Activated CD8-positive, alpha-beta T cell treated with anti-CD3 and anti-CD28 coated beads, Interleukin-2, amount 10 ng/mL, durations not matched to agents 7 days and 5 days (primary cell): ENCODE measurements at places on chromosomes 5 and 9.

- no peak for DNase-seq
These were observed 59.0 kb downstream of the SCAMP1 start for GRCh38 chr5:78419396-78419795.

- no peak for DNase-seq
These were observed 67.3 kb downstream of the PARP8 start for GRCh38 chr5:50733741-50734140.

DNA sequence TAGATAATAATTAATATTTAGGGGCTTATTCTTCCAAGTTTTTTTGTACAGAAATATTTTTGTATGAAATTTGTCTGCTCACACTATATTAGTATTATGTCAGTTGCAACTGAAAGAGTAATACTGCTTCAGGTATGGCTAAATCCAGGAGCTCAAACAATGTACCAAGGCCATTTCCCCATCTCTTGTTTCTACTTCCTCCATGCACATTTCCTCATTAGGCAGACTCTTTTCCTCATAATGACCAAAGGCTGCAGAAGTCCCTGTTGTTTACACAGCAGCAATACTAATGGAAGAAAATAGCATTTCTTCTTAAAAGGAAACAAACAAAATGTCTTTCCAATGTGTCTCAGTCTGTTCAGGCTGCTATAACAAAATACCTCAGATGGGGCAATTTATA lies 9.2 kb upstream of the OTULINL start:
- no peak for DNase-seq

- DNase-seq = no peak
These were observed 70.7 kb upstream of the CPLX2 start for GRCh38 chr5:175800656-175801081.

DNA sequence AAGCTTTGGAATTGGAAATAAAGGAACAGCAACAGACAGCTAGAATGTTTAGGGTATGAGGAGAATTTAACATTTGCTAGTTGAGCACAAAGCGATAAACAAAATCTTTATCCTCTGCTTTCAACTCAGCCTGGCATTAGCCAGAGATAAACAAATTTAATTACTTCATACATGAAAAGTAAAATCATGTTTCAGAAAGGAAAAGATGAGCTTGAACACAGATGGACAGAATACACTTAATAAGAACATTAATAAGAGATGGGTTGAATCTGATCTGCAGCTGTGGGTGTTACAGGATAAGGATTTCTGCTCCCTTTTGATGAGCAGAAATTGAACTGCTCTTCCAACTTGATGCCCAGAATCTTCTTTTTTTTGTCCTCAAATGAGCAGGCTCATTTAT lies 275.2 kb downstream of the CSNK1G3 start:
- no peak for DNase-seq

GRCh38 chr9:3330792-3331420 lies 194.9 kb downstream of the RFX3 start:
- no peak for DNase-seq
